ENCODE measurements at places on chromosomes 12 and 14.

GRCh38 chr14:67746927-67747326 is 45.2 kb downstream of the RDH12 start:
- no peak for DNase-seq

- DNase-seq, result no peak
Observed at GRCh38 chr12:116677202-116677661, 60.6 kb downstream of the SPRING1 start.

DNA sequence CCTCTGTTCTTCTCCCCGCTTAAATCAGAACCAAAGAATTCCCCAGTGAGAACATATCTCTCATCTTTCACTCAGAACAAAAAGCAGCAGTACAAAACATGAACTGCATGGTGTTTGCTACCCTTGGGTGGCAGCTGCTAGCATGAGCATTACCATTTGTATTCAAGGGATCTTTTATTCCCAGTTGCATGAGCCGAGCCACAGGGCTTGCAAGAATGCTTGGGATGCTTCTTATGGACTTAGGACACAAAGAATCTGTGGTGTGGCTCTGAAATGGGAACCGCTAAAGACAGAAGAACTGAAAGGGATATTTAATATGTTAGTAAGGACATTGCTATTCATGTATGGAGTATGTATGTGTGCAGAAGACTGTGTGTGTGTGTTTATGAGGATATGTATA is 190.6 kb downstream of the TMX1 start:
- no peak for DNase-seq

- no peak for DNase-seq
Observed at GRCh38 chr14:31864937-31865855, 211.9 kb upstream of the ARHGAP5 start.

GRCh38 chr12:84706374-84706773 is 206.2 kb downstream of the SLC6A15 start:
- no peak for DNase-seq

- no peak for DNase-seq
Observed at GRCh38 chr12:105982022-105982421, 156.7 kb downstream of the NUAK1 start.

DNA sequence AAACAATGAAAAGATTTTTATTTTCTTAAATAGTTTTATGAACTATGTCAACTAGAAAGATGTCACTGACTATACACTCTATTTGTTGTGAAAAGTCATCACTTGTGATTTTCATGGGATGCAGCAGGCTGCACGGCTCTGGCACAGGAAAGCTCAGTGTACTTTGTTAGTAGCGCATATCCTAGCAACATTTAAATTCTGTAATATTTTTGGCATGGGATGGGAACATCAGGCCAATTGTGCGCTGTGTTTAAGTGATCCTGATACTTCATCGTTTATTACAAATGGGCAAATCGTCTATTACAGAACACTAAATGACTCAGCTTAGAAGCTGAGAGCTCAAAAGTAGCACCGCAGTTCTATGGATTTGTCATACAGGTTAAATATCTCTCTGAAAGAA is 60.7 kb upstream of the SAV1 start:
- no peak for DNase-seq

DNA sequence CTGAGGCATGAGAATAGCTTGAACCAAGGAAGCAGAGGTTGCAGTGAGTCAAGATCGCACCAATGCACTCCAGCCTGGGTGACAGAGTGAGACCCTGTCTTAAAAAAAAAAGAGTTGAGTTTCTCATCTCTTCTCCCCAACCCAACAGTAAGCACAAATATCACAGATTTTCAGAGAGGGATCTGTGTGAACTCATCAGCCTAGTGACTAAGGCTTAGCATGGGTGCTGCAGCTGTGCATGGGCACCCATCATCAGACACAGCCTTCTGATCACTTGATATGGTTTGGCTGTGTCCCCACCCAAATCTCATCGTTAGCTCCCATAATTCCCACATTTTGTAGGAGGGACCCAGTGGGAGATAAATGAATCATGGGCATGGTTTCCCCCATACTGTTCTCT is 298.9 kb downstream of the PCNX1 start:
- no peak for DNase-seq

DNA sequence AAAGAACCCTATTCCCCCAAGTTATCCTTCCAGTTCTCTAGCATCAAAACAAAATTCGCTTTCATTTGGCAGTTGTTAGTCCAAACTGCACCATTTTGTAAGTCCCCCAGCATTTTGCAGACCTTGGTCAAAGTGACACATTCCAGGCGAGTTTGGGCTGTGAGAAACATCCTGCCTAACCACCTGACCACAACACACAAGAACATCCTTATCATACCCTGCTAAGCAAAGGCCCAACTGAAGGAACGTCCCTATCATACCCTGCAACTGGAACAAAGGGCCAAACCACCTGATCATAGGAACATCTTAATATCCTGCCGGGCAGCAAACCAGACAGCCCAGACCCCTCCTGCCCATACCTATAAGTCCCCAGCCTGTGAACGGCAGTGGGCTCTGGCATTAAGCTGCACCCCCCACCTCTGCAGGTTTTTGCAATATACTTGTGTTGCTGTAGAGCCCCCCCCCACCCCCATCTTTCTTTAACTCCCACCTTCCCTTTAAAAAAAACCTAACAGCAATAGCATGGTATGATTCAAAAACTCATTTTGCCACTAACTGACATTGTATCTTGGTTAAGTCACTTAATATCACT is 2.7 kb downstream of the PCNX4 start:
- DNase-seq, result peak; percentile 31
